ENCODE measurements at places on chromosomes 7 and 10.

- DNase-seq, result no peak
Measured at GRCh38 chr10:48941427-48942075, 1.9 kb upstream of the LRRC18 start.

GRCh38 chr10:122157451-122157850 lies 113.6 kb upstream of the BTBD16 start:
- no peak for DNase-seq

GRCh38 chr10:15348579-15348978 lies 22.5 kb downstream of the FAM171A1 start:
- DNase-seq, result no peak

- DNase-seq, result no peak
Measured at GRCh38 chr10:132588301-132589013, 50.9 kb downstream of the INPP5A start.

GRCh38 chr7:34096198-34096651 lies 190.9 kb downstream of the BMPER start:
- no peak for DNase-seq

- no peak for DNase-seq
Measured at GRCh38 chr10:96327462-96327861, 23.2 kb downstream of the DNTT start.

DNA sequence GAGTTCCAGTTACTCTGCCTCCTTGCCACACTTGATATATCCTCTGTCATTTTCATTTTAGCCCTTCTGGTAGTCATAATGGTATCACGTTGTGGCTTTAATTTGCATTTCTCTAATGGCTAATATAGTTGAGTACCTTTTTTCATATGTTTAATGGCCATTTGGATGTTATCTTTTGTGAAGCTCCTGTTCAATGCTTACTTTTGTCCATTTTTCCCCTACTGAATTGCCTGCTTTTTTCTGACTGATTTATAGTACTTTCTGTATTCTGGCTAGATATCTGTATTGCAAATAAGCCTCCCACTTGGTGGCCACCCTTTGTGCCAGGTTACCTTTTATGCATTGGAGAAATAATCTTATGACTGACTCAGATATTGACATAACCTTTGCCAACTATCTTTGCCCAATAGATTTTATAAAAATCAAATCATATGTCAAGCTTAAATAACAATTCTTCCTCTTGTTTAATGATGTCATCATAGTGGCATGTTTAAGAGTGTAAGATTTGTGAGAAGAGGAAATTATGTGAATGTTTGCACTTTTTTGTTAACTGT lies 50.6 kb downstream of the PRPF18 start:
- DNase-seq, result no peak

GRCh38 chr7:154871507-154871906 lies 131.4 kb downstream of the PAXIP1 start:
- no peak for DNase-seq

- no peak for DNase-seq
Measured at GRCh38 chr7:2416063-2416462, 12.7 kb downstream of the CHST12 start.

DNA sequence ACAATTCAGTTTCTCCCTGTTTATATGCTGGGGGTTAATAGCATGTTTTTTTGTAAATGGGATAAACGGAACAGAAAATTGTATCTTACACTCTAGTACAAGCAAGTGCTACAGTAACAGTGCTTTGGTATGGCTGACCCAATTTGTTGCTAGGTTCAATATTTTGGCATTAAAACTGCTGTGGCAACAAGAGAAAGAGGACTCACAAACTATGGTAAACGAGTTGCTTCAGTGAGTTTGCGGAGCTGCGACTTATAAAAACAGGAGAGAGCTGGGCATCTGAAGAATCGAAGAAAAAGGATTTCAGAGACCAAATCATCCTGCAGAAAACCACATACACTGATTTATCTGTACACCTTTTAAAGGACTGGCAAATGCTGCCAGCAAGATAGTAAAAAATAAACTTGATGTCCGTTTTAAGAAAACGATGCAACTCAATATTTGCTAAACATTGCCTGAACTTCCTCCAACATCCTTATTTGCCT lies 2.2 kb downstream of the GLUD1 start:
- DNase-seq, result no peak

DNA sequence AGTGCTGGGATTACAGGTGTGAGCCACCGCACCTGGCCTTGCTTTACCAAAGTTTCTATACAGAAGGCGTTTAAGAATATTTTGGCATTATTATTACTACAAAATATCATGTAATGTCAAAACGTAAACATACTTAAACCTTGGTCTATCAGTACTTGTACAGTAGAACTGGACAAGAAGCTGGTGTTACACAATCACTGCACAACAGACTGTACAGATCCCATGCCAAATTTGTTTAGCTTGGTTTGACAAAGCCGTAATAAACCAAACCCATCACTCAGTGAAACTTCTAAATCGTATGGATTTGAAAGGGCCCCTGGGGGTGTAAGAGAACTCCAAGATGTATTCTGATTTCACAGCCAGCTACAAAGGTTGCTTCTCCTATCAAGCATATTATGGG lies 51.8 kb upstream of the RHEB start:
- DNase-seq, result no peak

GRCh38 chr10:78035933-78036583 lies 2.4 kb downstream of the RPS24 start:
- no peak for DNase-seq

DNA sequence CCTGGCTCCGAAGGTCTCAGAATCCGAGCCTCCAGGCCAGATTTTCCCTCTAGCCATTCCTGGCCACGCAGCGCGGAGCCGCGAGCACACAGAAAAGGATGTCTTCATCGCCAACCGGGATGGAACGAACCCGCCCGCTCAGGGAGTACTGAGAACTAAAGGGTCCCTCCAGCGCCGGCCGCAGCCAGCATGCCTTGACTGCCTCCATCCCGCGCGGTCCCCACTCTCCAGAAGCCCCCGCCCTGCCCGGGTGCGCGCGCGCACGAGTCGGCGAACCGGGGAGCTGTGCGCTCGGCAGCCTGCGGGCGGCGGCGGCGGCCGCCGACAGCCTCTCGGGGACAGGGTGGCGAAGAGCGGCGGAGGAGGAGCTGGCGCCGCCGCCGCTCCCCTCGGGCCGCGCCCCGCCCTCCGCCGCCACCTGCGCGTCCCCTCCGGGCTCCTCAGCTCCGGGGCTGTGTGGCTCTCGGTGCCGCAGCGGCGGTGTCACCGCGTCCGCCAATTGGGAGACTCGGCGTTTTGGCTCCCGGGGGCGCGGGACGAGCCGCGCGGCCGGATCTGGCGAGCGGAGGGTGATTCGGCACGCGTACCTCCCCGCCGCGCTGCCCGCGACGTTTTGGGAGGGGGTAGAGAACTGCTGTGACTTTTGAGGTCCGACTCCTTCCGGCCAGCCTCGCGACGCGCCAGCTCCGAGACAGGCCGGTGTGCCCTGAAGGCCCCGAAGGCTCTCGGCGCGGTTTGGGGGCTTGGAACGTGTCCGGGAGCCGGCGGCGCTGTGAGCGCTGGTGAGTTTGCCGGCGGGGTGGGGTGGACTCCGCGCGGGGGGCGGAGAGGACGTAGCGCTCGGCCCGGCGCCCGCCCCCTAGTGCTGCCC lies 453 bp upstream of the GALNT17 start:
- DNase-seq, result no peak

GRCh38 chr10:4546500-4546899 lies 279.5 kb upstream of the AKR1E2 start:
- no peak for DNase-seq

GRCh38 chr7:42805601-42806000 lies 106.3 kb downstream of the C7orf25 start:
- DNase-seq, result no peak

DNA sequence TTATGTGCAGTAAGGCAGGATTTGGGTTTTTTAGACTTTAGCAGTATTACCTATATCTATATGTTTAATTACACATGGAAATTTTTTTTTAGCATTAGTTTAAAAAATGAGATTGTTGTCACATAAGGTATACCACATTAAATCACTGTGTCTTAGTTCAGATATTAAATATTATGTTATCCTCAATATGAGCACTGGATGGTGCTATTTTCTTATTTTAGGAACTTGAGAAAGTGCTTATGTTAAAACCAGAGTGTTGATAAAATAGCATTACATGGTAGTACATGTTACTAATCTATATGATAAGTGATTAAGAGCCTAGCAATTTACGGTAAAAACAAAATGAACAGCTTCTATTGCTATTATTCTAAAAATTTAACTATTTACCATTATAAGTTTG lies 28.8 kb downstream of the MIOS start:
- peak; percentile 33 for DNase-seq

DNA sequence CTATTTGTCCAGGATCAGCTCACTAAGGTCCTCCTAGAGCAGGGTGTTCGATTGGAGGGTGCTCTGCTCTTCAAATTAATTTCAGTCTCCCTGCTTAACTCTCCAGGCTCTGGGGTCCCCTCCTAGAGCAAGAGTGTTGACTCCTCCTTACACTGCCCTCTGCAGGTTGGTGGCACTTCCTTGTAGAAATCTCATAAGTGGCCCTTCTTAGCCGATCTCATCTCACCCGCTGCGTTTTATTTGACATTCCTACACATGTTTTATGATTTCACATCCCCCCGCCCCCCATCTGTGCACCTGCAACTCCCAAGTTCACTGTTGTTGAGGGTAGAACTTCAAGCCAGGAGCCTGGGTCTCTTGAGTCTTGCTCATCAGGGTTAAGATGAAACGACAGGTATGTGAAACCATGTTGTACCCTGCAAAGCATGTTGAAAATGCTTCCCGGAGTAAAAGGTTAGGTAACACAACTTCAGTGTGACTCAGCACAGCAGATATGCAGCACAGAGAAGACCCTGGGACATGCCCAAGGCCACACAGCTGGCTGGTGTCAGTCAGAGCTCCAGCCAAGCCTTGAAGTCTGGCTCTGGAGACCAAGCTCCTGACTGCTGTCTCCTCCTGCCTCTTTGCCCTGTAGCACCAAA lies 171.2 kb downstream of the PRKAG2 start:
- DNase-seq, result peak; percentile 40

- no peak for DNase-seq
Measured at GRCh38 chr7:111030336-111030735, 60.6 kb upstream of the LRRN3 start.

- no peak for DNase-seq
Measured at GRCh38 chr10:79131836-79132631, 63.3 kb downstream of the ZMIZ1 start.

DNA sequence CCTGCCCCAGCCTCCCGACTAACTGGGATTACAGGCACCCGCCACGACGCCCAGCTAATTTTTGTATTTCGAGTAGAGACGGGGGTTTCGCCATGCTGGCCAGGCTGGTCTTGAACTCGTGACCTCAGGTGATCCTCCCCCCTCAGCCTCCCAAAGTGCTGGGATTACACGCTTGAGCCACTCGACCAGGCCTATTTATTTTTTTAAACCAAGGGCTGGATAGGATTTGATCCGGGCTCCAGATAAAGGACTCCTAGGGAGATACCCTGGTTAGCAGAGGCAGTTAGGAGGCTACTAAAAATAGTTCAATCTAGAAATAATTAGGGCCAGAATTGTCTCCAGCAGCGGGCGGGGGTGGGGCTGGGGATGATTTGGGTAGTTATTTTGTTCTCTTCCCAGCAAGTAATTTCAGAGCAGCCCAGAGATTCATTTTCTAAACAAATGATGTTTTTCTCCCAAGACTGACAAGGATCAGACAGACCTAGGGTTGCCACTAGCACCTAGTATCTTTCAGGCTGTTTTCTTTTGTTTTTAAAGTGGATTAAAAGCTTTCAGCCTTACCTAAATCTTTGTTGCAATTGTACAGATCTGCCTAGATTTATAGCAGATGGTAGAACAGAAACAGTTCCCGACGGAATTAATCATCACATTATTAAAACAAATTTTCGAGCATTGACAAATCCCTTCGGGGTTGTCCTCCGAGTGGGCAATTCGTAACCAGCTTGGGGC lies 859 bp upstream of the SMC3 start:
- DNase-seq, result no peak

- no peak for DNase-seq
Measured at GRCh38 chr7:66904063-66904593, 16.9 kb upstream of the TMEM248 start.

DNA sequence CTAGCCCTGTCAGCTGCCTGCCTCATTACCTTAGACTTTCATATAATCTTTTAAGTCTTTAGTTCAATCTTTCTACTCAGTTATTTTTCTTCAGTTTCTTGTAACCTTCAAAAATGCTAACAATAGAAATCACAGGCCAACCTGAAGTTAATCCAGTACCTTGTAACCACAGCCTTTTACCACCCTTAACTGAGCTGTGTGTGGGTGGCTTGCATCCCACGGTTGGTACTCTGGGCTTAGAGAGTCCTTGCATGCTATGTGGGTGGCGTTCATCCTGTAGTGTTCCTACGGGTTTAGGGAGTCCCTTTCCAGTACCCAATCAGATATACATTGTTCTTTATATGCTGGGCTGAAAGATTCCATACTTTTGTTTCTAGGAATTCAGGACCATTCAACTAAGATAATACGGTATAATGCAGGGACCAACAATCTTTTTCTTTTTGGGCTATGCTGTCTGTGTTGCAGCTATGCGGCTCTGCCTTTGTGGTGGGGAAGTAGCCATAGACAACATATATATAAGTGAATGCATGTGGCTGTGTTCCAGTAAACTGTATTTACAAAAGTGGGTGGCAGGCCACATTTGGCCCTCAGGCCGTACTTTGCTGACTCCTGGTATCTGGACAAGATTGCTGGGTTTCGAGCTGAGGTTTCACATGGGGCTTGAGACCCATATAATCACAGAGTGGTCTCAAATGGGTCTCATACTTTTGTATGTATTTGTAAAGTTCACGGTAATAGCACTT lies 280.8 kb upstream of the LRGUK start:
- no peak for DNase-seq

GRCh38 chr10:53886325-53887300 lies 914.4 kb downstream of the PCDH15 start:
- DNase-seq, result no peak

DNA sequence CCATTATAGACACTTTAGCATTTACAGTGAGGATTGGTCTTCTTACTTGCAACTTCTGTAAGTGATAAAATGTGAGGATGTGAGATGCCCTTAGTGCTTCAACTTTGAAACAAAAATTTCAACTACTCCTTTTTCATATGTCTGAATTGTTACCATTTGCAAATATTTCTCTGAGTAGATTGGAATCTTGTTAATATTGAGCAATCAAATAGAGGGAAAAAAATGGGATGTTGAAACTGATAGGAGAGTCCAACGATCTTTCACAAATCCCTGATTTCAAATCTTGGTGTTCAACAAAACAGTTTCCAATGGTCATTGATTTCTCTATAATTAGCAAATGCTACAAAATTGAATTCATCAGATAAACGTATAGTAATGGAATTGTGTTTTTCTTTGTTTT lies 5.5 kb upstream of the SNX10 start:
- no peak for DNase-seq
